ENCODE measurements at places on chromosomes 5 and 9. TPM values are rescaled to one million over a fixed set of nuclear protein-coding genes. Genes with fewer than 3 reads are reported as not detected.

Gene GPSM1
- total RNA-seq = 79.5 TPM

Gene FOXE1
- total RNA-seq = not detected

Gene TSPAN17
- total RNA-seq = 29.5 TPM

Gene DAB2
- total RNA-seq = 79.3 TPM

Gene FGD3
- not detected for total RNA-seq

Gene ALDOB
- total RNA-seq = not detected

Gene BRINP1
- total RNA-seq = not detected

Gene HSPB3
- not detected for total RNA-seq

Gene CDC20B
- total RNA-seq = 0.09 TPM

Gene TMEM141
- total RNA-seq = 44.7 TPM

Gene SOHLH1
- total RNA-seq = not detected

Gene MEIKIN
- total RNA-seq = not detected

Gene ARID3C
- not detected for total RNA-seq

Gene RNF180
- 0.63 TPM for total RNA-seq

Gene IFNA2
- not detected for total RNA-seq

Gene SYNPO
- total RNA-seq = 2.0 TPM

Gene F12
- total RNA-seq = 0.63 TPM

Gene CER1
- total RNA-seq = not detected

Gene PTPRD
- 13.1 TPM for total RNA-seq

Gene PCDHGC5
- total RNA-seq = 3.5 TPM

Gene C1QTNF2
- total RNA-seq = 0.86 TPM

Gene DNAJB5
- 8.0 TPM for total RNA-seq

All from bronchial smooth muscle cell (primary cell).